ENCODE measurements at places on chromosomes 2 and 18.

DNA sequence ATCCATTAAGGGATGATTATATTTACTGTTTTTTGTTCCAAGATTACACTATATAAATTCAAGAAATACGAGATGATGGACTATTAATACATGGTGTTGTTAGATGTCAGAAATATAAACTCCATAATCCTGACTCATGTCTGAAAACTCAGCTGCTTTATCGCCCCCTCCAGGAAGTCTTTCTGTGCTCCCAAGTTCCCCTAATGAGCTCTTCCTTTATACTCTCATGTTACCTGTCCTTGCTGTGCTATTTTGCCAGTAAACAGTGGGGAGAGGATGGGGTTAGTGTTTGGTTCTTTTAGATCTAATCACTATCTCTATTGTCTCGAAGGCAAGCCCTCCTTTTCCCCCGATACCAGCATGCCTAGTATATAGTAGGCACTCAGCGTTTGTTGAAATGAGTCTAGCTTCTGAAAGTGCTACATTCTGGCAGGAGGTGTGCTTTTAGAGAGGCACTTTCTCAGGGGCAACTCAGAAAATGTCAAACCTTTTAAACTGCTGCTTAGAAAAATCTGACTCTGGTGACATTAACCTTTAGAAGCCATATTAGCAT, 21.4 kb upstream of the BARD1 start:
- no peak for DNase-seq

DNA sequence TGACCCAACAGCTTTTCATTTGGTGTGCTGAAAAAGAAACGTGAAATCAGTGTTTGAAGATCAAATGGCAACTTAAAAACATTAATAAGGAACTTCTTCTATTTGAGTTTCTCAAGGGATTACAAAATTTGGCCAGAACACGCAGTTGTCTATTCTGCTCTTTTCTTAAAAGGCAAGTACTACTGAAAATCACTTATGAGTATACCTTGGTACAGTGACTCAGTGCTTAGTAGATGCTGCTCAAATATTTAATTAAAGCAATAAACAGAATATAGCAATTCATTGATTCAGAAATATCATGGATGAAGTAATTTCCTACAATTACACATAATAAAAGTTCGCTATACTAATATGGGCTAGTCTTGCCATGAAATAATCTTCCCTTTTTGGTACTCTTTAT, 38.2 kb upstream of the MCM6 start:
- no peak for DNase-seq

GRCh38 chr2:18763338-18763737, 174.0 kb upstream of the NT5C1B start:
- no peak for DNase-seq

- no peak for DNase-seq
Observed at GRCh38 chr18:44229693-44230108, 451.0 kb upstream of the SETBP1 start.

- peak; percentile 14 for DNase-seq
Observed at GRCh38 chr2:102094917-102095316, 47.6 kb upstream of the IL1R1 start.

GRCh38 chr2:27627963-27628766, 647 bp downstream of the CCDC121 start:
- DNase-seq = no peak

DNA sequence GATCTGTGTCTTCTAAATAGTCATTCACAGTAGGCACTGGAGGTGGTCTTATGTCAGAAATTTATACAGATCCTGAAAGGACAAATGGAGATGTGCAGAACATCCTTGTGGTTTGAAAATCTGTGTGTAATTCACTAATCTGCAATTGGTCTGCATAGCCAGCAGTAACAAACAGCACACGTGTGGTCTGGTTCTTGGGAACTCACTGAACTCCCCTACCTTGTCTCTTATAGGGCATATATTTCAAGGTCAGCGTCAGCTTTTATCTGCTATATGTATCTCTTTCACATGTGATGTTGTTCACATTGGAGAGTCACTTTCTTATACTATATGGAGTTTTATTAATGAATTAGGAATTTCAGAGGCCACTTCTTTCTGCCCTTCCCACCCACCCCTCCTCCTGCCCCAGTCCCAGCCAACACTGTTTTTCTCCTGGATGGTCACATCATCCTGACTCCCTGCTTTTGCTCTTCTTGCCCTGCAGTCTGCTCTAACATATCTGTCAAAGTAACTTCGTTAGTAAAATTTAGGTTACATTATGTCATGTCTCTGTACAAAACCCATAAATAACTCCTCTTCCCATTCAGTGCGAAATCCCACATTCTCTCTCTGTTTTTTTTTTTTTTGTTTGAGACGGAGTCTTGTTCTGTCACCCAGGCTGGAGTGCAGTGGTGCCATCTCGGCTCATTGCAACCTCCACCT, 35.4 kb upstream of the CABYR start:
- no peak for DNase-seq

DNA sequence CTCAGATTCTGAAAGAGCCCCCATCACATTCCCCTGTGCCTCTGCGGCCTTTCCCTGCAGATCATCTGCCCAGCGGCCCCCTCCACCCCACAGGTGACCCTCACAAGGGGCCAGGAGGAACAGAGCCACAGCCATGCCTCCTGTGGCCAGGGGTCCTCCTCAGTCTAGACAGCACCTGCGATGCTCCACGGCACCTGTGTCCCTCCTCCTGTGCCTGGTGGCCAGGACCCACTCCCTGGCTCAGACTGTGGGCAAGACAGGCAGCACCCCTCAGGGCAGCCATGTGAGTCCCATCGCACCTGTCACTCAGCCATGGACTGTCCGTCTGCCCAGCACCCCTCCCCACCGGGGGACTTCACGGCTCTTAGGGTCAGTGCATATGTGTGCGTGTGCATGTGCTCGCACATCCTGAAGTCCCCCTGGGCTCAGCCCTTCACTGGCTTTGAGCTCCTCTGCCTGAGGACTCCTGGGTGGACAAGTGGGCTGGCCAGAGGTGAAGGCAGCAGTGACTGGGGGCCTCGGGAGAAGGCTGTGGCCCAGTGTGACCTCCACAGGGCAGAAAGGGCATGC, 237.7 kb downstream of the ATAD2B start:
- no peak for DNase-seq

- DNase-seq = no peak
Observed at GRCh38 chr2:98253461-98254070, 92.7 kb upstream of the CNGA3 start.

- DNase-seq = no peak
Observed at GRCh38 chr2:15813481-15814266, 126.7 kb upstream of the MYCN start.

DNA sequence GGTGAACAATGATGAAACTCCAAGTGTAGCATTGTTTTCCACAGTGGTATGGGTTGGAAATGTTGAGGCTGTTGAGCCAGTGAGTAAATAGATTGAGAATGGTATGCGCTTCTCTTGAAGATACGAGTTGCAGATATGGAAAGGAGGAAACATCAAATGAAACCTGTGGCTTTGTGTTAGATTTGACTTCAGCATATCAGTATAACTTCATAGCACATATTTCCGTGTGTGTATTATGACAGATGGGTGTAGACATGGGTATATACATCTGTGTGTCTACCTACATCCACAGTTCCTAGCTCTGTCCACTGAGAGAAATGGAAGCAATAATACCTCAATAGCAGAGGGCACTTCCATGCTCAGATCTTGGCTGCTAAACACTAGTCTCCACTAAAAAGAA, 8.0 kb downstream of the SNED1 start:
- DNase-seq = no peak

- DNase-seq = no peak
Observed at GRCh38 chr18:79518028-79518682, 122.4 kb downstream of the NFATC1 start.

- DNase-seq = peak; percentile 38
Observed at GRCh38 chr2:38581193-38582147, 21.3 kb downstream of the HNRNPLL start.

DNA sequence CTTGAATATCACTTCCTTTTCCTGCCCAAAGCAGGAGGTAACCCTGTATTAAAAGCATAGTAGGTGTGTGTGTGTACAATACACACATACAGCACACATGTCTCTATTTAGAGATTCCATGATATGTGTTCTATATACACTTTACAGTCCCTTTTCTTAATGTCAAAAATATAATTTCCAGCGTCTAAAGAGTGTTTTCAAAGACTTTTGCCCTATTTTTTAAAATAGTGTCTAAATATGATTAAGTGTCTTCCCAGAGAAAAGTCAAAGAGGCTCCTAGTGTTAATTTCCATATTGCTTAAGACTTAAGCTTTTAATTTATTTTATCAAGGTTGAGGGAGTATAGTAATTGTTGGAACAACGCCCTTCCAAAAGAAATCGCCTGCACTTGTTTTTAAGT, 420.3 kb upstream of the POU3F3 start:
- no peak for DNase-seq

DNA sequence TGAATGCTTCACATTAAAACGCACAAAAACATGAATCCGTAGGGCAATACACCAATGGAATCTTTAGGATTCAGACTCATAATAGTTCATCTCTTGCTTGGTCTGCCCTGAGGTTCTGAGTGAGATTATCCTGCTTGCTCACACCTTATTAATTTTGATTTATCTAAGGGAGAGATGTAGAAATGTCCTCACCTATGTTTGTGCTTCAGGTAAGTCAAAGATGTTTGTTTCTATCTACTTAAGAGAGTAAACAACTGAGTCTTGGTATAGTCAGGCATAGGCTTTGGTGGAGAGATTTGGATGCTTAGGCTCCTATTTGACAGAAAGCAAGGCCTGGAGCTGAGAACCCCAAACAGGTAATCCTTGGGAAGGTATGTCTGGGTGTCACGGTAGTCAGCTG, 231.0 kb upstream of the TNP1 start:
- no peak for DNase-seq

- DNase-seq = no peak
Observed at GRCh38 chr2:88856409-88857135, 165.1 kb downstream of the RPIA start.

GRCh38 chr18:49237031-49237430, 223.4 kb downstream of the DYM start:
- no peak for DNase-seq

GRCh38 chr2:137107904-137108303, 342.6 kb downstream of the THSD7B start:
- no peak for DNase-seq

DNA sequence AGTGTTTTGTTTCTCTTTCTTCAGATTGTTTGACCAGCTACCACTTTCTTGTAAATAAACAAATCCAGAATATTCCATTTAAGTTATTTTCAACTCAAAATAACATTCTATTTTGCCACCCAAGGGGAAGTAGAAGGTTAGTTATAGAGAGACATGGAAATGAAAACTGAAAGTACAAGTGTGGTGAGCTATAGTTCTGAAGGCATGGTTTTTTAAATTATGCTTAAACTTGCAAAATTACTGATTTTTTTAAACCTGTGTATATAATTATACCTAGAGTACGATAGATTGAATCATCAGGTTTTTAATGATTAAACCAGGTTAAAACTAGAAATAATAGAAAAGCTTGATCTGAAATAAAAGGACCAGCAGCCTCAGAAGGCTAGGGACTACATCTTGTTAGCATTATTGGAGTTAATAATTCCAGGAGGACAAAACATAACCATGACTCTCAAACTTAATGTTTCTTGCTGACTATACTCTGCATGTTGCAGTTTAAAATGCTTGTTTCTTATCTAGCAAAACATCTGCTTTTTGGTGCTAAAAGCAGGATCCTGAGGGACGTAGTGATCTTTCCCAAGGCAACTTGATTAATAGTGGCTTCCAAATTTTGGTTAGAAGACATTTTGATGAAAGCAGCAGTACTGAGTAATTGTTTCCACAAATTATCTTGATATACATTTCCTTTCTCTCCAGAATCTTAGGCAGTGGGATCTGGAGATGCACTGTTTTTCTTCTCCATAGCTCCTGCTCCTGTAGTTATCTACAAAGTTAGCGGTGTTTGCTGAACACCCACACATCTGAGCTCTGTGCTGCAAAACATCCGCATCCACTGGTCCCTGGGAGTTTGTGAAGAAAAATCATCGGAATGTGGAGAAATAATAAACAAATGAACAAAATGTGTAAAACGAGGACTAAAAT, 327.2 kb upstream of the PKDCC start:
- DNase-seq = no peak

- no peak for DNase-seq
Observed at GRCh38 chr2:240955306-240956170, 42.9 kb upstream of the SNED1 start.

DNA sequence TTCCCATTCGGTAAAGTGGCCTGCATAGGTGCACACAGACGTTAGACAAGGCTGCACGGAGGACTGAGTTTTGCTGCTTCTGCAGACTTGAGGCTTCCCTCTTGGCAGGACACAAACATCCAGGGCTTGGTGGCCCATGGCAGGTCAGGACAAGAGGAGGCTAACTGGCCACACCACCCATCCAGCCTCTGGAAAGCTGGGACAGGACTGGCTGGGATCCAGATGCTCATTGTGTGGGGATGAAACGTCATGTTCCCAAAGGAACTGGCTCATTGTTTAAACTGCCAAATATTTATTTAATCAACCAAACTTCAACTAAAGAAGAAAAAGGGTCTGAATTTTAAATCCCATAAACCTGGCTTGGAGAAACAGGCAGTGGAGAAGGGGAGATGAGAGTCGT, 239.1 kb upstream of the EPAS1 start:
- DNase-seq = no peak

DNA sequence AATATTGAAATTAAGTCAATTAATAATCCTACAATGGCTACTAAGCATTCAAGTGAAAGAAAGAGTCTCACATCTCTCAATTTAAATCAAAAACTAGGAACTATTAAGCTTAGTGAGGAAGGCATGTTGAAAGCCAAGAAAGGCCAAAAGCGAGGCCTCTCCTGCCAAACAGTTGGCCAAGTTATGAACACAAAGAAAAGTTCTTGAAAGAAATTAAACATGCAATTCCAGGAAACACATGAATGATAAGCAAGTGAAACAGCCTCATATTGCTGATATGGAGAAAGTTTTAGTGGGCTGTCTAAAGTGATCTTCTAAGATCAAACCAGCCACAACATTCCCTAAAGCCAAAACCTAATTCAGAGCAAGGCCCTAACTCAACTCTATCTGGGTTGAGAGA, 11.8 kb downstream of the RDH14 start:
- DNase-seq = no peak

DNA sequence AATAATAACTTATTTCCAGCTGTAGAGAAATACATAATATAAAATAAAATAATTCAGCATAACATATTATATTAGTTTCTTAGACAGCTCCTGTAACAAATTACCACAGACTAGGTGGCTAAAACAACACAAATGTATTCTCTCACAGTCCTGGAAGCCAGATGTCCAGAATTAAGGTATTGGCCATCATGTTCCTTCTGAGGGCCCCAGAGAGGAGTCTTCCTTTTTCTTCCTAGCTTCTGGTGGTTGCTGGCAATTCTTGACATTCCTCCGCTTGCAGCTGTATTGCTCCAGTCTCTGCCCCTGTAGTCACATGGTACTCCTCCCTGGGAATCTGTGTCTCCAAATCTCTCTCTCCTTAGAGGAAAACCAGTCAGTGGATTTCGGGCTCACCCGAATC, 146.8 kb downstream of the RBM43 start:
- no peak for DNase-seq

- DNase-seq = no peak
Observed at GRCh38 chr2:166375736-166376487, at the start of gene SCN9A. Gene SCN9A (minus strand): TSS chr2:166375944. CDS start chr2:166311756, 64,188 bp downstream.

- no peak for DNase-seq
Observed at GRCh38 chr2:95068256-95068655, 42.7 kb downstream of the MAL start.

GRCh38 chr18:28576941-28577340, 400.0 kb upstream of the CDH2 start:
- DNase-seq = no peak
